Stimulated activated effector memory CD8-positive, alpha-beta T cell treated with anti-CD3 and anti-CD28 coated beads, Interleukin-12 subunit alpha, Interleukin-12 subunit beta, amount 100 ng/mL, for 72 hours (primary cell): ENCODE measurements at places on chromosomes 3 and 15.
A peak's percentile ranks its signal among the peaks of the same experiment; 100 is the strongest.

DNA sequence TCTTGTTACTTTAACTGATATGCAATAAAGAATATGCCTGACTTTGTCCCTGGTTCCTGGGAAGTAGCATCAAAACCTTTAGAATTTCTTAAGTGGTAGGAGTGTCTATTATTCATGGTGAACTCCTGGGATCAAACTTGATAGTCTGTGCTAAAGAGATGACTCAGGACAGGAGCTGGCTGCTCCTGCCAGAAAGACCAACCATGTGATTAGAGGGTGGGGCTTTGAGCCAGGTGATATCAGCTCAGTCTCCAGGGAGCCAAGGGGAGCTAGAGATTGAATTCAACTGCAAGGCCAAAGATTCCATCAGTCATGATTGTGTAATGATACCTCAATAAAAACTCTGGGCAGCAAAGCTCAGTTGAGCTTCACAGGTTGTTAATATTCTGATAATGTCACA, 20.6 kb upstream of the TMC3 start:
- no peak for DNase-seq

- no peak for DNase-seq
Measured at GRCh38 chr3:191473661-191474198, 12.8 kb downstream of the PYDC2 start.

GRCh38 chr15:98221144-98221543, 260.6 kb downstream of the ARRDC4 start:
- DNase-seq, result no peak

DNA sequence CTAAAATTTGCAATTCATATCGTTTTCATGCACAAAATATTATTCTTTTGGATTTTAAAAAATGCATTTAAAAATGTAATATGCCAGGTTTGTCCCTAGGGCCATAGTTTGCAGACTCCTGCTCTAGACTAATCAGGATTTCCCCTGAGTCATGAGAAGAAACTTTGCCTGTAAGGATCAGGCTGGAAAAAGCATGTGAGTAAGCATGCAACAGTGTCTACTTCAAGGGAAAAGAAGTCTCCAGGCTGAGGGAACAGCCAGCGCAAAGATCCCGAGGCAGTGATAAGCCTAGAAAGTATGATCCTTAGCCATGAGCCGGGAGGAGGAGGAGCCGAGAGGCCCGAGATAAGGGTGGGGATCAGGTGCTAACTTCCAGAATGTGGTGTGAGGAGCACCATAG, 382.8 kb upstream of the CFAP20DC start:
- no peak for DNase-seq

GRCh38 chr3:122365073-122365472, 18.0 kb downstream of the MIX23 start:
- no peak for DNase-seq

GRCh38 chr15:82398785-82399184, 30.8 kb upstream of the GOLGA6L9 start:
- no peak for DNase-seq

- peak; percentile 60 for DNase-seq
Measured at GRCh38 chr15:72554471-72555425, 80.6 kb downstream of the ARIH1 start.

- no peak for DNase-seq
Measured at GRCh38 chr3:72306800-72307341, 521.9 kb upstream of the PROK2 start.

DNA sequence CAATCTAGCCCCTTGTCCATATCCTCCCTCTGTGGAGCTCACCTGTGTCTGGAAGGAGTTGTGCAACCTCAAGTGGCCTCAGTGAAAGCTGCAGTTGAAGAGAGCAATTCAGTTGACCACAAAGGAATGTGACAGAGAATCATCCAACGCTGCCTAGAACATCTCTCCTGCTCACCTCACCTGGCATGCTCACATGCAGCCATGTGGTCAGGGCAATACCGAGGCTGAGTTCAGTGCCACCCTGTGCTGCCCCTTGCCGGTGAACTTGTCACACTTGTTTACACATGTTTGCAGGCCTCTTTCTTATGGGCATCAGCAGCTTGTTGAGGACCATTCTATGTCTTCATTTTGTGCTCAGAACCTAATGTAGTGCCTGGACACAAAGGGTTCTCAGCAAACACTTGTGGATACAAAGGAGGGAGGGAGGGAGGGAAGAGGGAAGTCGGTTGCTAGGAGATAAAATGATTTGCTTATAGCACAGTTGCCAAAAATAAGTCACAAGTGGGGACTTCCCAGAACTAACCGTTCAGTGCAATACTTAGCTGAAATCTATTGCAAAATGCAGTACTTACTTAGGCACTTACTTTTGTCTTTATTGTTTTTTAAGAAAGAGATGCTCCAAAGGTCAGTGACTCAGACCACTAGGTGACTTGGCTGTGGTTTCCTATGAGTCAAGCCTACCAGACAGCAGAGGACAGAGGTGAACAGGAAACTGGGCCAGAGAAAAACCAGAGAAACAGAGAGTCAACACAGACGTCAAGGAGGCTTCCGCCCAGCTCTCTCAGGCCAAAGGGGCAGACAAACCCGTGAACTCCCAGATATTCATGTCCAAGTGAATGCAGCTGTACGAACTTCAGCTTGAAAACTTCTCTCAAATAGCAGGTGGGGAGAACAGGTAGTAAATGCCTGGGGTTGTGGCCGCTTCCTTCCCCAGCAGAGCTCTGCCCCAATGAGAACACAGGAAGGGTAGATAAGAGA, 227.8 kb upstream of the CTNNB1 start:
- DNase-seq, result peak; percentile 72

DNA sequence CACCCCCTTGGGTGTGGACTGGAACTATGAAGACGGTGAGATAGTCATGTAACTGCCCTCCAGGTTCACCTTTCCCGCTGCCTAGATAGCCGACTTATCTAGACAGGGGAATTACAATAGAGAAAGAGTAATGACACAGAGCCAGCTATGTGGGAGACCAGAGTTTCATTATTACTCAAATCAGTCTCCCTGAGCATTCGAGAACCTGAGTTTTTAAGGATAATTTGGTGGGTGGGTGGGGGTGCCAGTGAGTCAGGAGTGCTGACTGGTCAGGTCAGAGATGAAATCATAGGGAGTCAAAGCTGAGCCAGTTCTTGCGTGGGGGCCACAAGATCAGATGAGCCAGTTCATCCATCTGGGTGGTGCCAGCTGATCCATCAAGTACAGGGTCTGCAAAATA, 19.7 kb upstream of the DNAJC19 start:
- DNase-seq, result no peak

DNA sequence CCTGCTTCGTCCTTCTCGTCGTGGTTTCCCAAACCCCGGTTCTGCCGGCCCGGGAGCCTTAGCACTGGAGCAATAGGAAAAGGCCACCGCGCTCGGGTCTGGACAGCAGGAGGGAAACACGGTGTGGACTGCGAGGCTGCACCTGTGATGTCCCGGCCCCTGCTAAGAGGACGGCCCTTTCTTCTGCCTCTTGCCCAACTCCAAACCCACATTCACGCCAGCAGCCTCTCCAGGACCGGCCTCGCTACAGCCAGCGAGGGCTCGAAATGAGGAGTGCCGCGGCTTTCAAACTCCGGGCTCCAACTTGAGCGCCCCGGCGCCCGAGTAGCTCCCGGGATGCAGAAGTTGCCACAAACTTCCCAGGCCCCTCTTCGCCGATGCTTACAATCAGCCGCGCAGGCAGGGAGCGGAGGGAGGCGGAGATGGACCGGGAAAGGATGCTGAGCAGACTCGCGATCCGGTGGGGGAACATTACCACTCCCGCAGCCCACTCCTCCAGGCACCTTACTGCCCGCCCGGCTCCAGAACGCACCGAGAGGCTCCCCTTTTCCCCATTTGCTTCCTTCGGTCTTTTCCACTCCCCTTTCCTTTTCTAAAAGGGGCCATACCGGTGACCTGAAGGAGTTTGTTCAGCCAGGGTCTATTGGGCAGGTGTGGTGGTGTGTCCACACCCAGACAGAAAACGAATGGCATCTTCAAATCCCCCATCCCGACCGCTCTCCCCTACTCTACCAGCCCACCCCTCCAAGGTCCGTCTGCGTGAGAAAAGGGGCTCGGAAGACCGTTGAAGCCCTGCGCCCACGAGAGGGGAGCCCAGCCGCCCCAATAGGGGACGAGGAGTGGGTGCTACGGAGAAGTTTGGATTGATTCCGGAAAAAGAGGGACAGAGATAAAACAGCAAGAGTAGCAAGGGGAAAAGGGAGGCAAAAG, 18.8 kb upstream of the SATB1 start:
- DNase-seq, result no peak

- DNase-seq, result no peak
Measured at GRCh38 chr3:185992831-185993374, 55.1 kb upstream of the TRA2B start.

GRCh38 chr15:41911691-41912345, 18.0 kb upstream of the SPTBN5 start:
- no peak for DNase-seq

GRCh38 chr3:1228289-1228688, 135.5 kb downstream of the CNTN6 start:
- DNase-seq, result no peak

DNA sequence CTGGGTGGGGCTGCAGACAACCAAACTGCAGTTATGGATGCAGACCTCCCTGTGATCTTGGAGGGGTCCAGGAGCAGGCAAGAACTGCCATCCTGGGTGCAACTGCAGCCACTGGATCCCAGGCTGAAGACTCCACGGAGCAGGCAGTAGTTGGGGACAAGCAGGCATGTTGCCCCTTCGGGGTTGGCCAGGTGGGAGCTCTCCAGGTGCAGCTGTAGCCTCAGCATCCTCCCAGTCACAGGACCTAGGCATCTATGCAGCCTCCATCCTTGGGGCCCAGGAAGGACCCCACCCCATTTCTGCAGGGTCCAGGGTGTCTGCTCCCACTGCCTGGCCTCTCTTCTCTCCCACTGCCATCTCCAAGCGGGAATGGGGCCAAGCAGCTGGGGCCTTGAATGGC, 322.2 kb upstream of the RBMS3 start:
- DNase-seq, result no peak

- DNase-seq, result no peak
Measured at GRCh38 chr3:107589454-107589853, 66.7 kb downstream of the BBX start.

DNA sequence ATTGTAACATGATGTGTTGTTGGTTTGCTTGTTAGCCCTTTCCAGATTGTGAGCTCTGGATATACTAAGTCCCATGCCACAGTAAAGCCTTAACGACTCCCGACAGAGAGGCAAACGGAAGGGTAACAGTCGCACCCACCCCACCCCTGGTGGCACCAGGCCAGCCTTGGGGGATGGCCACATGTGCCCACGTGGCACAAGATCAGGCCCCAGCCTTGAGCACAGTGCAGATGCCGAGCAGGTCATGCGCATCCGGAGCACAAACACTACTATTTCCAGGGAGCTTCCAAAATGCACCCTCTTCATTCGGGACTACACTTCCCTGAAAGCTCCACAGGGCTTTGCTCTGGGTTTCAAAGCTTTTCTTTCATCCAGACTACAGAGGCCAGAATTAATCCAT, 10.7 kb upstream of the HPS3 start:
- DNase-seq, result no peak

- no peak for DNase-seq
Measured at GRCh38 chr3:31701286-31701685, 168.6 kb downstream of the STT3B start.

GRCh38 chr3:14125193-14126016, 553 bp downstream of the TMEM43 start:
- DNase-seq, result peak; percentile 27

- no peak for DNase-seq
Measured at GRCh38 chr3:13521309-13521708, 27.6 kb upstream of the FBLN2 start.

DNA sequence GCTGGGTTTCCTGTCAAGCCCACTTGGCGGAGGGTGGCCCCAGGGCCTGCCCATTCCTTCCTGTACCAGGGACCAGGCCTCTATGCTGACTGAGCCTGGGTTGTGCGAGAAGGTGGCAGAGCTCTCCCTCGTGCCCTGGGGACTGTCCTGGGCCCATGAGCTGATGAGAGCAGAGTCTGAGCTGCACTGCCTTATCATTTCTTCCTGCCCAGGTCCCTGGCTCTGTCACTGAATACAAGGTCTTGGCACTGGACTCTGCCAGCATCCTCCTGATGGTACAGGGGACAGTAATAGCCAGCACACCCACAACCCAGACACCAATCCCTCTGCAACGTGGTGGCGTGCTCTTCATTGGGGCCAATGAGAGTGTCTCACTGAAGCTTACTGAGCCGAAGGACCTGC, 7.5 kb downstream of the MPI start:
- DNase-seq, result no peak

DNA sequence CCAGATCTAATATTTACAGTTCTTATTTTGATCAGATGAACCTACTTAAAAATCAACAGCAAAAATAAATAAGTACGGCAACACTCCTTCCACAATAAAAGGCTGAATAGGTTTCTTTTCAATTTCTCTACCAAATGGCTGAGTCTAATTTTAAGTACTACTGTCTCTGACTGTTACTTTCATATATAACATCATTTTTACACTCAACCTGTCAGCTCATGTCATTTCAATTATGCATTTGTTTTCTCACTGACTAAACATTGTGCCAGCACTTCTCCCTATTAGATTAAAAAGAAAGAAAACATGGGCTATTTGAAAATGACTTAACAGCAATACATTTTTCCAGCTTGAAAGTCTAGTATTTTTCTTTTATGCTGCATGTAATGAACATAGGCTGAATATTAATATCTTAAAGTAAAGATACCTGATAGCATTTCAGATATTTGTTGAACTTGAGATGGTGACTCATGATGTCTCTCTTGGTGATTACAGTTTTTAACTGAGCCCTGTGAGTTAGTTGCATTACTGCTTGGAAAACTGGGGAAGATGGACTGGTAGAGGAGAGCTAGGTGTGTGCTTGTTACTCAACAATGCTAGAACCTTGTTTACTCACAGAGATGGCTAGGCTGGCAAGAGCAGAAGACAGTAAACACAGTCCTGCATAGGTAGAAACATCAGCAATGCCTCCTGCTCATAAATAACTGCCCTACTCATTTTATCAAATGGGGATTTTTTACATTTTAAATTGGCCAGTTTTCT, 73.9 kb downstream of the PEX5L start:
- no peak for DNase-seq

DNA sequence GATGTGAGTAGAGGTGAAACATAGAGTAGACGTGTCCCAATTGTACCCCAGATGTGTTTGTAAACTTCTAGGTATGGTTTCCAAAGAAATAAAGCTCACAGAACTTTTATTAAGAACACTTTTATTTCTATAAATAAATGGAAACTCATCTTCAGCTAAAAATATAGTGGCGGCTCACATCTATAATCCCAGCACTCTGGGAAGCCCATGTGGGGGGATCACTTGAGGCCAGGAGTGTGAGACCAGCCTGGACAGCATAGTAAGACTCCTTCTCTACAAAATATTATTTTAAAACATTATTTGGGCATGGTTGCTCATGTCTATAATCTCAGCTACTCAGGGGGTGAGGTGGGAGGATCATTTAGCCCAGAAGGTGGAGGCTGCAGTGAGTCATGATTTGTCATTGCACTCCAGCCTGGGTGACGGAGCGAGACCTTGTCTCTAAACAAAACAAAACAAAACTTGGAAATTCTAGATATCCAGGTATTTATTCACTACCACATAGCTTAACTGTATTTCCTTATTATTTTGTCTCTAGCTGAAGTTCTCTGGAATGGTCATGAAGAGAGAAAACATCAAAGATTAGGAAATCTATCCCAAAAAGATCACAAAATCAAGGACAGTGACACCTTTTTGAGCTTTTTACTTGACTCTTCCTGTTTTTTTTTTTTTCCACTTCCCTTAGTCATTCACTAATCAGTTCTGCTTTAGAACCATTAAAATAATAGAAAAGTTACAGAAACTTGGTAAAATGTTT, 258.1 kb downstream of the TIGIT start:
- DNase-seq, result no peak
